ENCODE measurements at places on chromosomes 12 and 14. TPM values are rescaled to one million over a fixed set of nuclear protein-coding genes. Genes with fewer than 3 reads are reported as not detected.

The LRTM2 gene
- total RNA-seq, result not detected

The PZP gene
- total RNA-seq, result not detected

The KCNK13 gene
- total RNA-seq, result not detected

The TESPA1 gene
- 11.7 TPM for total RNA-seq

The CLEC1B gene
- total RNA-seq, result not detected

The NDRG2 gene
- total RNA-seq, result 1.3 TPM

The PDE3A gene
- 8.9 TPM for total RNA-seq

Measured in H4 (cell line).